ENCODE measurements at places on chromosomes 1 and 21.

GRCh38 chr1:101915597-101915996, 81.1 kb downstream of the OLFM3 start:
- DNase-seq = no peak

- DNase-seq = no peak
Observed at GRCh38 chr1:87052400-87052799, 138.0 kb downstream of the HS2ST1 start.

- no peak for DNase-seq
Observed at GRCh38 chr1:211129776-211130175, 4.2 kb downstream of the KCNH1 start.

- DNase-seq = no peak
Observed at GRCh38 chr1:185338719-185339622, 21.9 kb upstream of the IVNS1ABP start.

DNA sequence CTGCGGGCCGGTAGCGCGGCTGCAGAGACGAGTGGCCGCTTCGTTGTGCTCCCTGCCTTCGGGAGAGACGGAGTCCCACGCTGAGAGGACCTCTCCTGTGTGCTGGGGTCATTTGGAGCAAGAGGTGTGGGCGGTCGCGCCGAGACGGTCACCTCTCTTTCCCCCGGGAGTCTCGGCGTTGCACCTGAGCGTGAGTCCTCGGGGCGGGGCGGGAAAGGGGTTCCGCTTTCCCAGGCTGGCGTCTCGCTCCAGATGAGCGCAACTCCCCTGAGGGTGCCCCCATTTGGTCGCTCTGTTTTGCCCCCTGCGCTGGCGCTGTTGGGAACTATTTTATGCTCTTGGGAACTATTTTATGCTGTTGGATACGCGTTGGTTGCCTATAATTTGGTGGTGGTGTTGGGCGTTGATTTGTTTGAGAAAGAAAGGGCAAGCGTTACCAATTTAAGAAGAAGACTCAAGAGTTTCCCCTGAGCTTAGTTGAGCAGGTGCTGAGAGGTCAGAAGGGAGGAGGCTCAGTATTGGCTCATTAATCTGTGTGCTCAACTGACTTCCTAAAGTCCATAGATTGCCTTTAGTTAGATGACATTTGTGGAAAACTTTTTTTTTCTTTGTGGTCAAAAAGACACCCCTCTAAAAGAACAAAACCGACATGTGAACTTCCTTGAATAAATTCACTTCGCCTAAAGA, 683 bp downstream of the LRRC8B start:
- DNase-seq = peak; percentile 8

GRCh38 chr1:68959461-68960030, 462.7 kb upstream of the DEPDC1 start:
- no peak for DNase-seq

DNA sequence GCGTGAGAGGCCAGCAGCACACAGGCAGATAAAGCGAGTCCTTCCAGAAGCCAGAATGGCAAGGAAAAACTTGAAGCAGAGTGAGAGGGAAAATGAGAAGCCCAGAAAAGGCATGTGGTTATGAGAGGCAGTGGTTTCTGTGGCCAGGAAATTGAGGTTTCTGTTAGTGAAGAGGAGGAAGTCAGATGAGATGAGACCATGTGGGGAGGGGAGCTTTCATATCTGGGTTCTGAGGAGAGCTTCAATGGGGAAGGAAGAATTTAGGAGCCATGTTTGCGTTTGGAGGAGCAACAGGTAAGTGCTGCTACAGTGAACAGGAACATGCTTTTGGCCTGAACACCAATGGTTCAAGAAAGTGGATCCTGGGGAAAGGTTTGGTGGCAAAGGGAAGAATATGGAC, 6.1 kb upstream of the CD1A start:
- no peak for DNase-seq
